ENCODE measurements at places on chromosomes 12 and 14. TPM values are rescaled to one million over a fixed set of nuclear protein-coding genes. Genes with fewer than 3 reads are reported as not detected.

DNA sequence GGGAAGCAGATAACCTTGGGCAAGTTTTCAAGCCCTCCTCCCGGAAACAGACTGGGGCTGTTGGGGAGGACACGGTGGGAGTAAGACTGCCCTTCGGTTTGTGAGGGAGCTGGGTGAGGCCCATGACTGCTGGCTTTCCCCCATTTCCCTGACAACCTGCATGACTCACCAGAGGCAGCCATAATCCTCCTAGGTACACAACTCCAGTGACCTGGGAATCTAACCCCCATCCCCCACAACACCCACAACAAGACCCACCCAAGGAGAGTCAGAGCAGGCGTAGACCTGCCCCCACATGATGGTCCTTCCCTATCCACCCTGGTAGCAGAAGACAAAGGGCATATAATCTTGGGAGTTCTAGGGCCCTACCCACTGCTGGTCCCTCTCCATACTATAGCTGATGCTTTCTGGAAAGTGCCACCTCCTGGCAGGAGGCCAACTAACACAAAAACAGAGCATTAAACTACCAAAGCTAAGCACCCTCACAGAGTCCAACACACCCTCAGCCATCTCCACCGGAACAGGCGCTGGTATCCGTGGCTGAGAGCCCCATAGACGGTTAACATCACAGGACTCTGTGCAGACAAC lies 14.8 kb downstream of the DDX24 start:
- peaks cover 23% of the 10 kb centered on the region for H3K36me3 ChIP-seq
- H3K4me1 ChIP-seq: peaks cover 21% of the 10 kb centered on the region
- no peaks in the 10 kb centered on the region for H3K27me3 ChIP-seq
- H3K4me3 ChIP-seq: no peak overlapping the region
- no peak for DNase-seq
- H3K27ac ChIP-seq: no peak overlapping the region

DNA sequence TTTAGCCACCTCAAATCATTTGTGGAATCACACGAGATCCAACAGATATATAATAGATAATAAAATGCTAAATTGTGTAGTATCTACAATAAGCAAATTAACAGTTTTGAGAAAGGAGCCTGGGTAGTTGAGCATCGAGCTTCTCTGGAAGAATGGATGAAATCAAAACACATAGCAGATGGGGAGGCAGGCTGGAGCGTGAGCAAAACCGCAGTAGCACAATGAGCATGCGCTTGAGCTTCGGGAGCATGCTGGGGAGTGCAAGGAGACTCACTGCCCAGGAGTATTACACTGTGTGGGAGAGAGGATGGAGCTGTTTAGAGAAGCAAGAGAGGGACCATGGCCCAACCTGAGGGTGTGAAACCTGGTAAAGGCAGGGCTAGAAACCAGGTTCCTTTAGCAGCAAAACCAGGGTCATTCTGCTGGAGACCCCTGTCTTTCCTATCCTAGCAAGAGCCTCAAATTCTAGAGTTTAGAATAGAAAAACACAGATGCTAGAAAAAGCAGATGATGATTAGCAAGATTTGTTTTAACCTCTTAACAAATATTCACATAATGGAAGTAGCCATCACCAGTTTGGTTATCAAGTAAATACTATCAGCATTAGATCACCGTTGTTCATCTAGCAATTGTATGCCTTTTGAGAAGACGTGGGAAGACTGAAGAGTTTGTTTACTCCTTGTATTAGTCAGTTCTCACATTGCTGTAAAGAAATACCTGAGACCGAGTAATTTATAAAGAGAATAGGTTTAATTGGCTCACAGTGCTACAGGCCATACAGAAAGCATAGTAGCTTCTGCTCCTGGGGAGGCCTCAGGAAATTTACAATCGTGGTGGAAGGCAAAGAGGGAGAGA lies 484.8 kb downstream of the EGLN3 start:
- no peaks in the 10 kb centered on the region for H3K36me3 ChIP-seq
- DNase-seq: no peak
- no peak overlapping the region for H3K27ac ChIP-seq

DNA sequence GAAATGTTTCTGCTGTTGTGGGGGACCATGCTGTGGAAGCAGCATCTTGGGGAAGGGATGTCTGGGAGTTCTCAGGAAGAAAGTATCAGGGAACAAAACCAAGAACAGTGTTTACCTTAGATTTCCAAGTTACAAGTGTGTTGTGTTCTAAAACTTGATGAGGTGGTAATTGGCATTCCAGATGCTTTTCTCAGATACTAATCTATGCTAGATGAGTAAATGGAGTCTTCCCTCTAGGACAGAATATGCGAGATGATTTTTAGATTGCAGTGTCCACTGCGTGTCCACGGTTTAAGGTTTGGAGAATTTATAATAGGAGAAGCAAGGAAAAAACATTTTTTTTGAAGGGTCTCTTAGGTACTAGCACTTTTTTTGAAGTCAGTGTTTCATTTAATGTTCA lies 436.5 kb downstream of the PCNX1 start:
- H3K4me1 ChIP-seq: peaks cover 22% of the 10 kb centered on the region
- H3K36me3 ChIP-seq: no peaks in the 10 kb centered on the region
- no peaks in the 10 kb centered on the region for H3K27me3 ChIP-seq
- no peak overlapping the region for H3K4me3 ChIP-seq

GRCh38 chr14:35114036-35114435 lies 7.8 kb downstream of the PPP2R3C start:
- H3K27ac ChIP-seq: no peak overlapping the region
- H3K27me3 ChIP-seq: no peaks in the 10 kb centered on the region
- H3K4me3 ChIP-seq: no peak overlapping the region
- peaks cover 5% of the 10 kb centered on the region for H3K4me1 ChIP-seq
- DNase-seq: no peak
- peaks cover 73% of the 10 kb centered on the region for H3K36me3 ChIP-seq

GRCh38 chr14:103748534-103748857 lies 32.9 kb downstream of the ZFYVE21 start:
- peaks cover 62% of the 10 kb centered on the region for H3K36me3 ChIP-seq
- H3K27me3 ChIP-seq: no peaks in the 10 kb centered on the region
- H3K27ac ChIP-seq: no peak overlapping the region
- H3K4me3 ChIP-seq: no peak overlapping the region
- no peaks in the 10 kb centered on the region for H3K4me1 ChIP-seq
- DNase-seq: no peak

DNA sequence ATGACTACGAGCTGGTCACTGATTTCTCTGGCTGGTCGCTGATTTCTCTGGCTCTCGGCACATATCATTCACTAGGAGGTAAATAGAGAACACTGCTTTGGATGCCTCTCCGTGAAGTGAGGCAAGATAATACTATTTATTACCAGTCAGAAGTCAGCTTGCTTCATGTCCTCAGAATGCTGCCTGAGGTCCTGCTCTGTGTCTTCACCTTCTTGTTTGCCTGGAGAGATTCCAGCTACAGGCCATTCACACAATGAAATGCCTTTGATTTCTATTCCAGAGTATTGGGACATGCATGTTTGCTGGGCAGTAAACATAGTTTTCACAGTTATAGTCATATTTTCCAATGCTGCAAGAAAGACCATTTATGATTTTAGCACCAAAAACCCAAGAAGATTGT lies 106.7 kb downstream of the AEBP2 start:
- H3K27me3 ChIP-seq: no peaks in the 10 kb centered on the region
- H3K4me3 ChIP-seq: no peak overlapping the region
- no peak overlapping the region for H3K27ac ChIP-seq
- H3K36me3 ChIP-seq: no peaks in the 10 kb centered on the region
- H3K4me1 ChIP-seq: peaks cover 12% of the 10 kb centered on the region

DNA sequence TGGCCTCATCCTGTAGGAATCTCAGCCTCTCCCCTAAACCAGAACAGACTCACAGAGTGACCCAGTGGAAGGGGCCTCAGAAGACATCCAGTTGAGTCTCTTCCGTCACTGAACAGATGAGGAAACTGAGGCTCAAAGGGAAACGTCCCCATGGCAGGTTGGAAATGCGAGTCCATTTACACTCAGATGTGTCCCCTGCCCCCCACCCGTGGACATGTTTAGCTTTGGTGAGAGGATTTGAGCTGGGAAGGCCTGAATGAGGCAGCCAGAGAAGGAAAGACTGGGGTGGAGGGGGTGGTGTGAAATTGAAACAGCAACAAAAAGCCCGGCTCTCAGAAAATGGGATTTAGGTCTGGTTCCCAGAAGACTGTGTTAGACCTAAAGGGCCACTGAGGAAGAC lies 1.7 kb downstream of the FAIM2 start:
- no peaks in the 10 kb centered on the region for H3K36me3 ChIP-seq
- DNase-seq: no peak
- H3K27ac ChIP-seq: no peak overlapping the region
- no peak overlapping the region for H3K4me3 ChIP-seq

GRCh38 chr12:25994901-25995625 lies 36.6 kb downstream of the RASSF8 start:
- DNase-seq: no peak
- H3K4me3 ChIP-seq: no peak overlapping the region
- no peaks in the 10 kb centered on the region for H3K36me3 ChIP-seq
- H3K27me3 ChIP-seq: no peaks in the 10 kb centered on the region

GRCh38 chr14:36313898-36314297 lies 6.5 kb downstream of the MBIP start:
- H3K27me3 ChIP-seq: no peaks in the 10 kb centered on the region
- no peak overlapping the region for H3K27ac ChIP-seq
- no peak for DNase-seq

GRCh38 chr12:61993734-61994345 lies 266.4 kb upstream of the USP15 start:
- no peak overlapping the region for H3K4me3 ChIP-seq
- H3K36me3 ChIP-seq: no peaks in the 10 kb centered on the region
- H3K27ac ChIP-seq: no peak overlapping the region
- no peaks in the 10 kb centered on the region for H3K4me1 ChIP-seq

DNA sequence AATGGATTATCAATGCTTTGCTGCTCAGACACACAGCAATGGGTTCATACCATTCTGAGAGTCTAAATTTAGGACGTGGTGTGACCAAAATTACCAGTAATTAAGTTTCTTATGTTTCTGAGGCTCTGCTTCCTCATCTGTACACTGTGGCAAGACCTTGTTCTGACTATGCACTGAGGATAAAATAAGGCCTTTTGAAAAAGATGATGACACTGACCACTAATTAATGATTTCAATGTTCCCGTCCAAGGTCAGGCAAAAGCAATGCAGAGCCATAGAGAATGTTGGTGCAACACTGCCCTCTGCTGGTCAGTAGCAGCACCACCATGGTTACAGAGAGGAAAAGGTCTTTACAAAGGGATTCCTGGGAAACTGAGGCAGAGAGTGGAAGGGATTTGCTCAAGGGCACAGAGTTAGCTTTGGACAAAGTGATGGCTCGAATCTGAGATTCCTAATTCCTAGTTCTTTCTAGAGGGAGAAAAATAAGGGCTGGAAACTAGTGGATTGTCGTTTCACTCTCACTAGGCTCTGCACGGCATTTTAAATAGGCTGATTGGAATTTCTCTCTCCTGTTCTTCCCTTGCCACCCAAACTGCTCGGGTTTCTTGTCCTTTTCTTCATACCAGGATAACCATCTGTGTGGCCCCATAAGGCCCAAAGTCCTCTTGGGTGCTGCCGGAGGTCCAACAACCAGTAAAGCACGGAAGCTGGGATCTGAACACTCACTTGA lies 22.3 kb upstream of the P2RX7 start:
- H3K4me1 ChIP-seq: no peaks in the 10 kb centered on the region
- H3K36me3 ChIP-seq: no peaks in the 10 kb centered on the region
- no peak overlapping the region for H3K27ac ChIP-seq
- H3K4me3 ChIP-seq: no peak overlapping the region

GRCh38 chr12:51196547-51196946 lies 21.3 kb downstream of the POU6F1 start:
- no peaks in the 10 kb centered on the region for H3K4me1 ChIP-seq
- no peak overlapping the region for H3K4me3 ChIP-seq
- no peaks in the 10 kb centered on the region for H3K27me3 ChIP-seq
- H3K27ac ChIP-seq: no peak overlapping the region
- DNase-seq: no peak
- H3K36me3 ChIP-seq: no peaks in the 10 kb centered on the region

- H3K27me3 ChIP-seq: no peaks in the 10 kb centered on the region
- H3K4me3 ChIP-seq: no peak overlapping the region
- H3K4me1 ChIP-seq: no peaks in the 10 kb centered on the region
- DNase-seq: no peak
- no peak overlapping the region for H3K27ac ChIP-seq
Measured at GRCh38 chr12:51717326-51717925, 126.4 kb downstream of the SCN8A start.

DNA sequence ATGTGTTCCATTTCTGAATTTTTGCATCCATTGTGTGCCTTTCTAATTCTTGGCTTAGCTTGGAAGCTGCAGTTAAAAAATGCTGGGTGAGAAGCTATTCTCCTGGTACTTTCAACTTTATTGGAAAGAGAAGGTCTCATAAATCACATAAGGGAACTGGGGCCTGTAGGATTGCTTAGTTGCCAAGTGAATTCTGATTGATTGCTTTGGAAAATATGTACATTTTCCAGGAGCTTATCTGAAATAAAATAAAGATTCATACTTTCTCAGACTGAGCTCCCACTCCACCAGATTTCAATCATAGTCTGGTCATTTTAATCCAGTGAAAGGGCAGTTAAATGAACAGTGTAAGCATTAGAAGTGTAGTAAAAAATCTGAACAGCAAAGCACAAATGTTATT lies 50.0 kb upstream of the PRICKLE1 start:
- H3K4me3 ChIP-seq: no peak overlapping the region
- no peaks in the 10 kb centered on the region for H3K4me1 ChIP-seq
- no peaks in the 10 kb centered on the region for H3K36me3 ChIP-seq
- no peaks in the 10 kb centered on the region for H3K27me3 ChIP-seq

DNA sequence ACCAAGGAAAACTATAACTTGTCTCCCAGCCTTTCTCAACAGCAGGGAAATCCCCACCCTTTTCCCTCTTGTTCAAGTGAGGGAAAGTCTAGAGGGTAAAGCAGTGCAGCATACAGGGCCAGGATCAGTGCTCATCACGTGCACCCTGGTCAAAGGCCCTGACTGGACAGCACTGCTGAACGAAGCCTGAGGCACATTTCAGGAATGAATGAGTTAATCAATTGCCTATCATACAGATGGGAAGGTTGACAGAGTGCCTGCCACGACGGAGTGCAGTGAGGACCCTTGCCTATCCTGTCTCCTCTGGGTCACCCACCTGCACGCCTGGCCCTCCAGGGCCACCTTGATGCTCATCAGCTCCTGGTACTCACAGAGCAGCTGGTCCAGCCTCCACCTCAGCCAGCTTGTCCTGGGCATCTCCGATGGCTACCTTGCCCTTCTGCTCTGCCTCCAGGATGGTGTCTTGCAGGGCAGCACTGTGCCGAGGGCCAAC lies 11.7 kb upstream of the KRT73 start:
- H3K36me3 ChIP-seq: no peaks in the 10 kb centered on the region
- H3K4me1 ChIP-seq: no peaks in the 10 kb centered on the region
- peaks cover 6% of the 10 kb centered on the region for H3K27me3 ChIP-seq

DNA sequence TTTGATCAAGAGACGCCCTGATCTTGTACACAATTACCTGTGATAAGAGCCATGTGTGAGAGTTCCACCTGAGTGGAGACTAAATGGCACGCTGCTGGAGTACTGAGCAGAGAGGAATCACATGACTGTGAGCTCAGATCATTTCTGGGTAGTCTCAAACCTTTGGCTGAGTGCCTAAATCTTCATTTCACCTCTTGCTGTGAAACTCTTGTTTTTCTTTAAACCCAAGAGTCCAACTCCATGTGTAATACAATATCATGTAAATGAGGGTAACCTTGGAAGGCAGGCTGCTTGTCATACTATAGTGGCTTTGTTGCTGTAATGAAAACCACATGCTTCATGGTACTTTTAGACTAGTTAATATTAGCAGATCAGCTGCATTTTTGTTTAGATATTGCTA lies 156.9 kb downstream of the CAND1 start:
- peaks cover 3% of the 10 kb centered on the region for H3K4me1 ChIP-seq
- no peak overlapping the region for H3K4me3 ChIP-seq
- H3K27me3 ChIP-seq: no peaks in the 10 kb centered on the region
- no peak overlapping the region for H3K27ac ChIP-seq
- H3K36me3 ChIP-seq: no peaks in the 10 kb centered on the region

SLCO1A2 gene
- 9.2 TPM for total RNA-seq

UBE2N gene
- total RNA-seq: 65.9 TPM

FLVCR2 gene
- 28.6 TPM for total RNA-seq

STRAP gene
- 68.3 TPM for total RNA-seq

RAD9B gene
- 1.8 TPM for total RNA-seq

TAS2R43 gene
- total RNA-seq: not detected

CSAD gene
- total RNA-seq: 41.7 TPM

All from upper lobe of right lung (tissue), 1 donor.